Occipital lobe (tissue), 3 donors: ENCODE measurements at places on chromosomes 12 and 14.

- DNase-seq: no peak
Measured at GRCh38 chr12:113804961-113805600, 161.0 kb downstream of the RBM19 start.

- no peak for DNase-seq
Measured at GRCh38 chr12:7142809-7143465, 12.8 kb downstream of the CLSTN3 start.

DNA sequence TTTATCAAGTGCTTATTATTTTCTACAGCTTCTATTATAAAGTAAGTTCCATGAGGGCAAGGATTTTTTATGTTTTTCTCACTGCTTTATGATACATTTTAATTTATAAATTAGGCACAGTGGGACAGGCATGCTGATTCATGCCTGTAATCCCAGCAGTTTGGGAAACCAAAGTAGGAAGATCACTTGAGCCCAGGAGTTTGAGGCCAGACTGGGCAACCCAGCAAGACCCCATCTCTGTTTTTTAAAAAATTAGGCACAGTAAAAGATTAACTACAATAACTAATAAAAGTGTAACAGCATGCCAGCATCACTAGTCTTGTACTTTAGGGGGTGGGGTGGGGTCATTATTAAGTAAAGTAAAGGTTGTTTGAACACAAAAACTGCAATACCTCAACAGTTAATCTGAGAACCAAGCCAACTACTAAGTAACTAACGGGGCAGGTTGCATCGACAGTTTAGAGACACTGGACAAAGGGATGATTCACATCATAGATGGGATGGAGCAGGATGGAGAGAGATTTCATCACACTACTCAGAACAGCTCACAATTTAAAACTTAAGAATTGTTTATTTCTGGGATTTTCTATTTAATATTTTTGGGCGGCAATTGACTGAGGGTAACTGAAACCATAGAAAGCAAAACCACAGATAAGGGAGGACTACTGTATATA is 119.5 kb downstream of the PLEKHA5 start:
- no peak for DNase-seq

DNA sequence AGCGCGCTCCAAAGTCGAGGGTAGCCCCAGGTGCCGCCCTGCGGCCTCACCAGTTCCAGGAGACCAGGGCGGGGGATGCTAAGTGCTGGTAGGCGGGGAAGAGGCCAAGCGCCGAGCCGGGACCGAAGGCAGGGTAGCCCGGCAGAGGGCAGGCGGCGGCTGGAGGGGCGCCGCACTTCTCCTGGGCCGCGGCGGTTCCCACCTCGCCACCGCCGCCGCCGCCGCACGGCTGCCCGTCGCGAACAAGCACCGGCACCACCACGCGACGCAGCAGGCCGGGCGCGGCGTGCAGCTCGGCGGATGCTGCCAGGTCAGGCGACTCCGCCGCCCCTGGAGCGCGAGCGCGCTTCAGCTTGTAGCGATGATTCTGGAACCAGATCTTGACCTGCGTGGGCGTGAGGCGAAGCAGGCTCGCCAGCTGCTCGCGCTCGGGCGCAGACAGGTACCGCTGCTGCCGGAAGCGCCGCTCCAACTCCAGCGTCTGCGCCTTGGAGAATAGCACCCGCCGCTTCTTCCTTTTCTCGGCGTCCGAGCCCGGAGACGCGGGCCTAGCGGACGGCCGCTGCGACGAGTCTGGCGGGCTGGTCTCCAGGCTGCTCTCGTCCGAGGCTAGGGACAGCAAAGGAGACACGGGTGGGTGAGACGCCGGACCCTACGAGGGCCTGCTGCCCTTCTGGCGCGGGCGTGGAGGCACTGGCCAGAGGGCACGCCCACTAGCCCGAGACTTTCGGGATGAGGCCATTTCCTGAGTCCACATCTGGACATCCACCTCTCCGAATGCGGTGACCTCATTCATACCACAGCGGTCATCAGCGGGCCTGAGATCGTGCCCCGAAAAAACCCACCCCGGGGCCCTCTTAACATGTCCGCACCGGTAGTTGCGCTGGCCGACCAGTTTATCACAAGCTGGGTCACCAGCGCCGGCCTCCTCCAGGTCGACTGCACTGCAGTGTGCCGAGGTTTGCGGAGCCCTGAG is 1.3 kb downstream of the NKX2-8 start:
- DNase-seq: no peak

GRCh38 chr14:28496364-28496763 is 270.2 kb upstream of the FOXG1 start:
- no peak for DNase-seq

DNA sequence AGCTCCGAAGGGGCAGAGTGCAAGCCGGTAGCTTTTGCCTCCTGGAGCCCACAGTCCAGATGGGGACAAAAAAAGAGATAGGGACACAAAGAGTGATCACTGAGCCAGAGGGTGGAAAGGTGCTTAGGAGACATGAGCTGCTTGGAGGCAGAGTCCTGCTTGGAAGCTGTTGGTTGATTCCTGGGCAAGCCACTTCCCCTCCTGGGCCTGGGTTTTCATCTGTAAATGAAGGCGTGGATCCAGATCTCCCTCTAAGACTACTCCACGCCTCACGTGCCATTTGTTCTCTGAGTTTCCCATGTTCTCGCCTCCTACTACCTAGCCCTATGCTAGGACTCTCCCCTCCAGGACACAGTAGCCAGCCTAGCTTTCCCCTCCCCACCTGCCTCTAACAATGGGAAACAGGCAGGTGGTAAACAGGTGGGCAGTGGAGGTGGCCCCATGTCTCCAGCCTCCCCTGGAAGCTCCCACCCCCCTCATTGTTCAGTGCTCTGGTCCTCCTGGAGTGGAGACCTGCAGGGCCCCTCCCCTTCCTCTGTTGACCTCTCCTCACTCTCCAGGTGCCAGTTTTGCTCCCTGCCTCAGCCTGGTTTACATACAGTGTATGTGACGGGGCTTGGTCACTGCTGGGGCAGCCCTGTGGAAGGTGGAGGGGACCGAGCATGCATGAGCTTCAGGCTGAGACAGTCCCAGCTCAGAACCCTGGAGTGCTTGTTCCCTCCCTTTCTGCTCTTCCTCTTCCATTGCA is 3.8 kb downstream of the SERPINA3 start:
- DNase-seq: no peak

DNA sequence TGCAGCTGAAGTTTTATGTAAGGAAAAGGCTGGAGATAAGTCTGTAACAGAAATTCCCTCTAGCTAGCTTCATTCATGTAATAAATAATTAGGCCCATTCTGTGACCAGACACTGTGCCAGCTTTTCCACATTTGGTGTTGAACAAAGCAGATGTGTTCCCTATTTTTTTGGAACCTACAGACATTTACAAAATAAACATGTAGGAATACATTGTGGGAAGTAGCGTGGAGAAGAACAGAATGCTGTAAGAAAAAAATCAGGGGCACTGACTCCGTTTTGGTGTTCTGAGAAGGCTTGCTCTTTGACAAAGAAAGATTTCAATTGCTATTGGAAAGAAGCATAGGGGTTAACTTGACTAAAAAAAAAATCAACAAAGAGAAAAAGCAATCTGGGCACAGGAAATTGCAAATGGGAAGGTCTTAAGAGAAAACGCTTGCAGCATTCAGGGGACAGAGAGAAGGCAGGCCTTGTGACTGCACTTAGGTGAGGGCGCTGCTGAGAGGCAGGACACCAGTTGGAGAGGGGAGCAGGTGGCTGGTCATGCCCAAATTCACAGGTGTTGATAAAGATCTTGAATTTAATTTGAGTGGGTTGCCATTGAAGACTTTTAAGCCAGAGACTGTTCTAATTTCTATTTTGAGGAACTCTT is 4.0 kb downstream of the FAR2 start:
- no peak for DNase-seq

DNA sequence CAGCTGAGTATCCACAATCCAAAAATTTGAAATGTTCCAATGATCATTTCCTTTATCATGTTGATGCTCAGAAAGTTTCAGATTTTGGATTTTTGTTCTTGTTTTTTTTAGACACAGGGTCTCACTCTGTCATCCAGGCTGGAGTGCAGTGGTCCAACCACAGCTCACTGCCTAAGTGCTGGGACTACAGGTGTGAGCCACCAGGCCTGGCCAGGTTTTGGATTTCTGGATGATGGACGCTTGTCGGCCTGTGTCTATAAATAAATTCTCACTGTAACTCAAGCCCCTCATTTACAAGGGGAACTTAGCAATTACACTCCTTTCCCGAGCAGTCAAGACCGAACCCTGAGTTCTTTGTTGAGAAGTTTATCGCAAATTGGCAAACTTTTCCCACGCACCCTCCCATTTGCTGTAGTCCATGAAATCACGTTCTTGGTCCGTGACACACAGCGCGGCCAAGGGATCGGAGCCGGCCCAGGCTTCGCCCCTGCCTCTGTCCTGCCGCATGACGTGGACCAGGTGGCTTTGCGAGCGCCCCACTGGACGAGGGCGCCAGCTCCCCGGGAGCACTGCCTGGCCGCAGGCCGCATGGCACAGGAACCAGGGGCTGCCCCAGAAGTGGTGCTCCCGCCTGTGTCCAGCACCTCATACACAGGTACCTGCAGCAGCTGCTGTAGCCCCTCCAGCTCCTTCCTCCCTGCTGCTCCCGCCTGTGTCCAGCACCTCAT is 14.0 kb upstream of the ANKLE2 start:
- no peak for DNase-seq

DNA sequence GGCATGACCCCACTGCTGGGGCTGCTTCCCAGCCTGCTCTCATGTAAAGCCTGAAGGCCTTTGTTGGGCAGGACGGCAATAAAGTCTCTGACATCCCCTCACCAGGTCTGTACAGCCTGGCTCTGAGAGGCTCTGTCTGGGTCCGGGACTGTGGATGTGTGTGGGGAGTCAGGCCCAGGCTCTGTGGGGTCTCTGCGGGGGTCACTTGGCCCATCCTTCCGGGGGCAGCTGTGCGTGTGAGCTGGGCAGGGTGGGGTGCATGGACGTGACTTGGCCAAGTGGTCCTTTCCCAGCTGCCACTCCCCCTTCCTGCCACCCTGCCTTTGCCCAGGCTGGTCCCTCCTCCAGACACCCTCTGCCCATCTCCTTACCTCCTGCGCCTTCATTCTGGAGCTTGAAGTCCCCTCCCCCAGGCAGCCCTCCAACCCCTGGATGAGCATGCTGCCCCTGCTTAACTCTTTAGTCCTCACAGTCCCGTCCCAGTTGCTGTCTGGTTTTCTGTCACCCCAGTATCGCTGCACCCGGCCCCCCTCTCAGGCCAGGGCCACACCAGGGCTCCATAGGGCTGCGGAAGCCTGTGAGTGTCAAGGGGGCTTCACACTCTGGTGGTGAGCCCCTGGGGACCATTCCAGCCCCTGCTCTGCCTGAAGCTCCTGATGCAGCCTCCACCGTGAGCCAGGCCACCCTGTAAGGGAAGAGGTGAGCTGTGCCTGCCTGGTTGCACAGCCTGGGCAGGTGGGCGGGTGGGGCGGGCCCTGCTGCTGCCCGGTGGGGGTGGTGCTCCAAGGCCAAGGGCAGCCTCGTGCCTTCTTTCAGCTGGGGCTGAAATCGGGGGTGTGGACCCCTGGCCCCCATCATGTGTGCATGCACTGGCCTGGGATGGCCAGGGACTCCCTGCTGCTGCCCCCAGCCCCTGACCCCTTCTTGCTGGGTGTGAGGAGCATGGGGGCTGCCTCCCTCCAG is 25.5 kb upstream of the KIF26A start:
- no peak for DNase-seq

DNA sequence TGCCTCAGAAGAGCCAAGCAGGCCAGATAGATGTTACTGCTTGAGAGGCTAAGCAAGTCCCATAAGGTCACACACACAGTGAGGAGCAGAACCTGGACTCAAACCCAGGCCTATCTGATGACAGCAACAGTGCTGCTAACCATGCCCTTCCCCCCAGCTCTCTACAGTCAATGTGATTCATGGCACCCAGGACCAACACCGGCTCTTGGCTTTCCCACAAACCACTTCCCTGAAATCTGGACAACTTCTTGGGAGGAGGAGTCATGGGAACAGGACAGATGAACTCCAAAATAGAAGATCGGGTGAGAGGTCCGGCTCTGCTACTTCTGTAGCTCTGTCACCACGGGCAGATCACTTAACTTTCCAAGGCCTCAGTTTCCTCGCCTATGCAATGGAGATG is 716 bp upstream of the PTGDR start:
- no peak for DNase-seq

DNA sequence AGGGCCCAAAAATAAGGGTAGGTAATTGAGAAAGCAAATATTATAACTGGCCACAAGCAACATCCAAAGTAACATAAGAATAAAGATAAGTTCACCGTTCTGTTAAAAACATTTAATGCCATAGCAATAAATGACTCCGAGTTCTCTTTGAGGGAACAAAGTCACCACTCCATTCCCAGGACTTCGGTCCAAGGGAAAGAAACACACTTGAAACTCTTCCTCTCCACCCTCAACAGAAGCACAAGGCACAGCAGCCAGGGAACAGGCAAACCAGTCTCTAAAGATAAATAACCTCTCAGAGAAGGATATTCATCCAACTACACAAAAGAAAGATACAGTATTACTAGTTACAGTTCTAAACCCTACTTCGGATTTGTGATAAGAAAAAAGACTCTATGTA is 2.5 kb downstream of the SETD3 start:
- no peak for DNase-seq

GRCh38 chr12:78156751-78157150 is 326.1 kb downstream of the NAV3 start:
- DNase-seq: no peak

DNA sequence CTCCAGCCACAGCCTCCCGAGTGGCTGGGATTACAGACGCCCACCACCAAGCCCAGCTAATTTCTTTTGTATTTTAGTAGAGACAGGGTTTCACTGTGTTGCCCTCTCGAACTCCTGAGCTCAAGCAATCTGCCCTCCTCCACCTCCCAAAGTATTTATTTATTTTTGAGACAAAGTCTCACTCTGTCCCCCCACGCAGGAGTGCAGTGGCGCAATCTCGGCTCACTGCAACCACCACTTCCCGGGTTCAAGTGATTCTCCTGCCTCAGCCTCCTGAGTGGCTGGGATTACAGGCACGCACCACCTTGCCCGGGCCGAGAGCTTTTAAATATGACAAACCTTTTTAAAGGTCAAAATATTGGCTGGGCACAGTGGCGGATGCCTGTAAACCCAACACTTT is 14.6 kb downstream of the NUMB start:
- DNase-seq: no peak

GRCh38 chr14:21734457-21735074 is 60.9 kb upstream of the OR4E1 start:
- DNase-seq: no peak

DNA sequence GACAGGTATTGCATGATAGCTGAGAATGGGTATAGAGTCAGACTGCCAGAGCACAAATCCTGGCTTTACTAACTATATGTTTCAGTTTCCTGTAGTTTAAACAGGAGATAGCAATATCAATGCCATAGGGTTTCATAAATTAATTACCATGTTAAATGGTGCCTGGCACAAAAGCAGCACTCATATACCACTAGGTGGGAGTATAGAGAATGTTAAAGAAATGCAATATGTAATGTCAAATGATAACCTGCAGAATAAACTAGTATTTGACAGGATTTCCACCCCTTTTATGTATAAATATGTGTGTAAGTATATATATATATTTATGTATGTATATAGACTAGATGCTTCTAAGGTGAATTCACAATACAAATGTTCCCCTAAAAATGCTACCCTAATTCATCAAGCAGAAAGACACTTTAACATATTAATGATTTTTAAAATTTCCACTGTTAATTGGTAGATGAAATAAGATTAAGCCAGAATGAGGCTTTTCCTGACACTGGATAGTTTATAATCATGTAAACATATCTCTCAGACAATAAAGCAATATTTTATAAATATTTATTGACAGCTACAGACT is 8.6 kb downstream of the WDR89 start:
- no peak for DNase-seq
